ENCODE measurements at places on chromosomes 11 and 22. TPM values are rescaled to one million over a fixed set of nuclear protein-coding genes. Genes with fewer than 3 reads are reported as not detected.

DNA sequence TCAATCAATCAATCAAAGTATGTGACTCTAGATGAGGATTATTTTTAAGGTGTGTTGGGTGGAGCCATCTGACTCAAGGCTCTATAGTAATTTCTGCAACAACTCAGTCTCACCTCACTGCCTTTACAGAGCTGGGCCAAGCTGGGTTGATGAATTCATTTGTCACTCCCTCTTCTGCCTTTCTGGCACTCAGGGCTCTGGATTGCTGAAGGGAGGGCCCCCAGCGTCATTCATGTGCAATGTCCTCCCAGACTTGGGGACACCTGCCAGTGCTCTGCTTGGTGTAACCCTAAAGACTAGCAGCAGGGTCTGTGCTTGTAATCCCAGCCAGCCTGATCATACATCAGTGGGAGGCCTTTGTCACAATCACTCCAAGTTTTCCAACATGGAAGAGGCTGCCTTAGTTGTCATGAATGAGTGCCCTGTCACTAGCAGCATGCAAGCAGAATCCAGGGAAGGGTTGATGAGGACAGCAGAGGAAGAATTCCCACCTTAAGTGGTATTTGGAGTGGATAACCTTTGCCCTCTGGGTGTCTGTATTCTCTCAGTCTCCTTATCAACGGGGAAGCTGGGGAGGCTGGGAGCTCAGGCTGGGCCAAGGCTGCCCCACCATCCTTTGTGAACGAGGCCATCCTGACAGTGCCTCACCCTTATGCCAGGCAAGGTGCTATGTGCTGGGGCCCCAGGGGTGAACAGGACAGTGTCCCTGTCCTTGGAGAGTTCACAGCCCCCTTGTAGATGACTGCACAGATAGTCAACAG is 2.0 kb upstream of the TP53I11 start:
- DNase-seq, result no peak

DNA sequence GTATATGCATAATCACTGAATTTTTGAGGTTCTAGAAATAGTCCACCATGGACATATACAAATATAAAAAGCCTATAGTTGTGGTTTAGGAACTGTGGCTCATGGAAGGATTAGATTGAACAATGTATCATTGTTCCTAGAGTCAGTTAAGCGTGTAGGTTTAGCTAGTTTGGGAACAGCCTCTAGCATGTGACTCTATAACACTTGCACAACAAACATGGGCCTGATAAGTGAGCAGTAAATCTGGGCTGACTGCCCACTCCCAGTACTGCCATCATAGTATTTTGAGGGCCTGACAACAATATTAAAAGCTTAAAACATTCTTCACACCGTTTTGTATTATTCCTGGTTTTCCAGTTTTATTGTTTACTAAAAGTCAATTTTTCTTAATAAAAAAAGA is 47.0 kb downstream of the YAP1 start:
- DNase-seq, result peak; percentile 76

DNA sequence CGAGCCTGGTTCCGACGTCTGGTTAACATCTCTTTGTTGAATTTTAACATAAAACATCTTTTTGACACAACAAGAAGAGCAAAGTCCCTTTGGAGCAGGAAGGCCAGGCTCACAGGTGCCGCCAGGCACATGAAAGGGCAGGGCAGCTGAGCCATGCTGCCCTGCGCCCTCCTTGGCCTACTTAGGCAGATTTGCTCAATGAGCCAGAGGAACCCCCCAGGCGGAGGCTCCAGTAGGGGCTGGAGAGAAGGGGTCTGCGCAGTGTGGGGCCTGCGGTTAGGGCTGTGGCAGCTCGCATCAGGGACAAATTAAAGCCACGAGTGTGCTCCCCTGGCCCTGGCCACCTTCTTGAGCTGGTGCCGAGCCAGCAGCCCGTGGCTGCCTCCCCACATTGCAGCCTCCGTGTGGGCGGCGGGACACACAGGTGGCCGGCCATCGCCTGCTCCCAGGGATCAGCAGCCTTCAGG is 9.9 kb upstream of the SLC22A12 start:
- DNase-seq, result peak; percentile 25

JAML gene
- polyA plus RNA-seq, result 35.1 TPM

- no peak for DNase-seq
Measured at GRCh38 chr11:102719620-102720277, 5.0 kb downstream of the MMP8 start.

GRCh38 chr22:39457556-39458443 is 988 bp downstream of the MGAT3 start:
- no peak for DNase-seq

C11orf86 gene
- 297 TPM for polyA plus RNA-seq

- DNase-seq, result peak; percentile 61
Measured at GRCh38 chr22:49770547-49771265, 57.0 kb downstream of the BRD1 start.

KCNQ1 gene
- polyA plus RNA-seq, result 9.5 TPM

DNA sequence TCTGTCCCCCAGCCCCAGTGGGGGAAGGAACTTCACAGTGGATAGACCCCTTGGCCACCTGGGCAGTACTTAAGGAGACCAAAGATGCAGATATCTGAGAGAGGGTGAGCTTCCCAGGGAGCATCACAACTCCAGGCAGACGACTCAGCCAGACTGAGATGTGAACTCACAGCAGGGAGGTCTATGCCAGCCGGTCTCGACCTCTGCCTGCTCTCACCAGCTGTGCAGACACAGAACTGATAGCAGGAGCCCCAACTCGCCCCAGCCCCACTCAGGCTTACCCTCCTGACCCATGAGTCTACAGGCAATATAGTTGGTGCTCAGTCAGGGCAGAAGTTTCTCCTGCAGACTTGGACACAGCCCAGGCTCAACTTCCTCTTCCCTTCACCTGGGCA is 29.7 kb upstream of the ACCSL start:
- DNase-seq, result peak; percentile 64

- DNase-seq, result no peak
Measured at GRCh38 chr11:112160091-112160848, 3.6 kb downstream of the IL18 start.

- no peak for DNase-seq
Measured at GRCh38 chr11:99505316-99505715, 484.6 kb downstream of the CNTN5 start.

OR51B2 gene
- not detected for polyA plus RNA-seq

DNA sequence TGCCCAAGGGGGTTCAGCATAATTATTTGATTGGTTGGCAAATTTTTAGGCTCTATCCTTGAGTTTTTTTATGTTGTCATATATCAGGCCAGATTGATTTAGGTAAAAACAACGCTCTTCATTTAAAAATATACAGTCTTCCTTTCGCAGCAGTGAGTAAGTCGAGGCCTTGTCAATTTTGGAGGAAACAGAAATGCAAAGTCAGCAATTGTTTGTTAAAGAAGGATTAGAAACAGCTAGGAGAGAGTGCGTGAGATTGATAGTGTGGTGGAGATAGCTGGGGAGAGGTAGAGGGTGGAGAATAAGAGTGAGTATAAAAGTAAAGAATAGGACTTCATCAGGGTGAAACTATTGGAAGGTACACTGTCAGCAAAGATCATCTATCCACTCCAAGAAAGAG is 830.8 kb downstream of the LUZP2 start:
- DNase-seq, result no peak

GRCh38 chr11:866481-866880 is 23.8 kb downstream of the TSPAN4 start:
- DNase-seq, result no peak

OR8A1 gene
- not detected for polyA plus RNA-seq

GRCh38 chr11:19311308-19312030 is 70.7 kb upstream of the E2F8 start:
- DNase-seq, result peak; percentile 75

DNA sequence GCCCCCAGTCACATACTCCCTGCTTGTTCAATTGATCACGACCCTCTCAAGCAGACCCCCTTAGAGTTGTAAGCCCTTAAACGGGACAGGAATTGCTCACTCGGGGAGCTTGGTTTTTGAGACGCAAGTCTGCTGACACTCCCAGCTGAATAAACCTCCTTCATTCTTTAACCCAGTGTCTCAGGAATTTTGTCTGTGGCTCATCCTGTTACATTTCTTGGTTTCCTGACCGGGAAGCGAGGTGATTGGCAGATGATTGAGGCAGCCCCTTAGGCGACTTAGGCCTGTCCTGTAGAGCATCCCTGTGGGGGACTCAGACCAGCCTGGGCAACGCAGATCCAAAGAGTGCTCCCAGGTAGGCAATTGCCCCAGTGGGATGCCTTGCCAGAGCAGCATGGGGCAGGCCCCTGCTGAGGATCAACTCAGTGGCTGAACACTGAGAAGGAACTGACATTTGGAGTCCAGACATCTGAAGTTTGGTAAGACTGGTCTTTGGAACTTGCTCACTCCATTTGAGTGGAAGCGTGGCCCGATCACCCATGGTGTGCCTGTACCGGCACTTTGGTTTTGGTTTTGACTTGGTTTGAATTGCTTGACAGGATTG is 51.5 kb downstream of the NEU3 start:
- DNase-seq, result no peak

DNA sequence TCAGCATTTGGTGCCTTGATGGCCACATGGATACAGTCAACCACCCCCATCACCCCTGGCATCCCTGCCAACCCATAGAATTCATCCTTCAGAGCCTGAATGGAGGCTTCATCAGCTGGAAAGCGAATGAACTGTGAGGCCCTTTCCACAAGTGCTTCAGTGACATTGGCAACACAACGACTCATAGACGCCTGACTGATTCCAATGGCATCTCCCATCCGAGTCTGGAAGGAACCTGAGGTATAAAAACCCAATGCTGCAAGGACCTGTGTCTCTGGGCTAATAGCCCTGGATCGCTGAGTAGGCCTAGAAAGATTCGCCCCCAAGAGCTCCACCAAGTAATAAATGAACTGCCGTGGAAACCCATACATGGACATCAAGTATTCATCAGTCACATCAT is 1.3 kb downstream of the HARBI1 start:
- no peak for DNase-seq

Data from sigmoid colon (tissue), 7 donors.